ENCODE measurements at places on chromosomes 11 and 22.

GRCh38 chr11:32420937-32421901 is 14.1 kb downstream of the WT1 start:
- DNase-seq: no peak

DNA sequence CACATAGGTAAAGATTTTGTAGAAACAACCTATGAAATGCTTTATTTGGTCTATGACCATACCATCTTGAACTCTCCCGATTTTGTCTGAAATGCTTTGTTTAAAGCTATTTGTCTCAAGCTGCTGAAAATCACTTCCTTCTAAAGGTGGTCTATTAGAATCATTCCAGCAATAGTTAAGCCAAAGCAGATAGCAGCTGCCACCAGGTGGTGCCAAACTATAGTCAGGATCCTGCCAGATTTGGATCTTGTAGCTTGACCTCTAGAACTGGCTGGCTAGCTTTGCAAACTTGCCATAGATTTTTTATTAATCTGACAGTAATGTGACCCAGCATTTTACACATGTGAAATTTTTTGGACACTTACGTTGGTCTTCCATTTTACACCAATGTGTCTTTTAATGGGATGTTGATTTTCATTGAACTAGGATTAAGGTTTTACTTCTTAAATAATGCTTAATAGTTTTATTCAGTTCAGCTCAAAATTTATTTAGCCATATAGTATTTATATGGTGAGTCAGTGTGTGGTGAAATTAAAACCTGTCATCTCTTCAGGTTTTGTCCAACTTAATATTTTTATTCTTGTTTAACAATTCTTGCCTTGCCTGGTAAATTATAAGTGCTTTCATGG is 19.7 kb downstream of the CTR9 start:
- DNase-seq: peak; percentile 4

DNA sequence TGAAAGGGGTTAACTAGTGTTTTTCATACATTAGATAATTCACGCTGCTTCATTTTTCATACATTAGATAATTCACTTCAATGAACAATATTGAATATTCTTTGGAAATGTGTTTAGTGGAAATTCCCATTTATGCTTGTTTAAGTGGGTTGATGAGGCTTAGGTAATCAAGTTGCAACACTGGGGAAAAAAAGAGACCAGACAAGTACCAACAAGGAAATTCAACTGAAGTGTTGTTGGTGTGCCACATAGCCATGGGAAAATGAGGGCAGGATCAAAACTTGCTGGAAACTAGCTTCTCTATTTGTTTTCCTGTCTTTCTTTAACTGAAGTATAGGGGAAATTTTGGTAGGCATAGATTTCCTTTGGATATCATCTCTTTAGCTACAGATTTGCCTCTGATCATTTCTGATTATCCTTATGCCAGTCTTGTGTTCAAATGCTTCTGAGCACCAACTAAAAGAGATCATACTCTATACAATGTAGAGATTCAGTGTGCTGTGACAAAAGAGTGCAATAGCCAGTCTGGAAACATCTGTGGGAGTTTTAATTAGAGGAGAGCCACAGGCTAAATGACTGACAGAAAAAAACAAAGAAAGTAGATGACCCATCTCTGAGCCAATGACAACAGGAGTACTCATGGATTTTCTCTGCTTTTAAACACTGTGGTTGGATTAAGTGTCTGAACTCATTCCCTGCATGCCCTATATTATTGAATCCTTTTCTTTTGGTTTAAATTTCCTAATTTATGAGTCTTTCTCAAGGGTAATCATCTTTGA is 67.6 kb upstream of the CTSC start:
- no peak for DNase-seq

DNA sequence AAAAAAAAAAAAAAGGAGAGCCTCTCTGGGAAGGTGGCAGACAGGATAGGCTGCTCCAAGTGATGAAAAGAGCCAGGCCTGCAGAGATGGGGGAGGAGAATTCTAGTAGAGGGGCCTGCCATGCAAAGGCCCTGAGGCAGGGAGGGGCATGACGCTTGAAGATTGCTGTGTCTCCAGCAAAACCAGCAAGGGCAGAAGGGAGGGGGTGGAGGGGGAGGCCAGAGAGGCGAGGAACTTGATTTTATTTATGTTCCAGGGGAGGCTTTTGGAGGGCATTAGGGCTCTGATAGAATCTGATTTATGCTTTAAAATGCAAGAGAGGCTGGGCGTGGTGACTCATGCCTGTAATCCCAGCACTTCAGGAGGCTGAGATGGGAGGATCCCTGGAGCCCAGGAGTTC is 16.7 kb upstream of the PACSIN2 start:
- DNase-seq: no peak

- DNase-seq: no peak
Measured at GRCh38 chr11:58301576-58301975, 33.5 kb upstream of the OR10W1 start.

DNA sequence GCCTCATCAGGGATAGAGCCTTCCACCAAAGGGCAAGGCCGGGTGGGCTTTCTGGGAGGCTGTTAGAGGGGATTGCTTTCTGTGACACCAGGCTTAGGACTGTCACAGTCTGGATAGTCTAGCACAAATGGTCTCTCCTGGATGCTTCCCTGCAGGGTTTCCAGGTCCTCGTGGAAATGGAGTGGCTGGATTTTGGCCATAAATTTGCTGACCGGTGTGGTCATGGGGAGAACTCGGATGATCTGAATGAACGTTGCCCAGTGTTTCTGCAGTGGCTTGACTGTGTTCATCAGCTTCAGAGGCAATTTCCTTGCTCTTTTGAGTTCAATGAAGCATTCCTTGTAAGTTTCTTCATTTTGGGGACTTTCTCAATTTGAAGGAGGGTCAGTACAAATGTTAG is 67.1 kb upstream of the HORMAD2 start:
- DNase-seq: no peak

Measured in NCI-H1694 (cell line).